ENCODE measurements at places on chromosomes 6 and 20.

DNA sequence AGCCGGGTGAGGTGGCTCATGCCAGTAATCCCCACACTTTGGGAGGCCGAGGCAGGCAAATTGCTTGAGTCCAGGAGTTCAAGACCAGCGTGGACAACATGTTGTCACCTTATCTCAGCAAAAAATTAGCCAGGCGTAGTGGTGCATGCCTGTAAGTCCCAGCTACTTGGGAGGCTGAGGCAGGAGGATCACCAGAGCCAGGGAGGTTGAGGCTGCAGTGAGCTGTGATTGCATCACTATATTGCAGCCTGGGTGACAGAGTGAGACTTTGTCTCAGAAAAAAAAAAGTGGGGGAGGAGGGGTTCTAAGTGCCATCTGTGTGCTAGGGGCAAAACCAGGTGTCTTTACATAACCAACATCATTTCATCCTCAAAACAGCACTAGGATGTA, 48.3 kb downstream of the CDK5RAP1 start:
- DNase-seq = no peak

GRCh38 chr20:3307725-3308124, 68.7 kb upstream of the SLC4A11 start:
- no peak for DNase-seq

- no peak for DNase-seq
Measured at GRCh38 chr6:157841211-157841840, 18.3 kb downstream of the SNX9 start.

- no peak for DNase-seq
Measured at GRCh38 chr20:53678990-53679596, 85.5 kb upstream of the ZNF217 start.

- DNase-seq = no peak
Measured at GRCh38 chr6:51167468-51167867, 348.8 kb downstream of the TFAP2B start.

All from GM04503 (cell line).